Stimulated activated CD8-positive, alpha-beta memory T cell treated with anti-CD3 and anti-CD28 coated beads, Interleukin-2, amount 100 ng/mL, for 1 hour (primary cell): ENCODE measurements at places on chromosomes 4 and X.

- DNase-seq: no peak
Observed at GRCh38 chr4:169260217-169260866, 10.4 kb downstream of the SH3RF1 start.

DNA sequence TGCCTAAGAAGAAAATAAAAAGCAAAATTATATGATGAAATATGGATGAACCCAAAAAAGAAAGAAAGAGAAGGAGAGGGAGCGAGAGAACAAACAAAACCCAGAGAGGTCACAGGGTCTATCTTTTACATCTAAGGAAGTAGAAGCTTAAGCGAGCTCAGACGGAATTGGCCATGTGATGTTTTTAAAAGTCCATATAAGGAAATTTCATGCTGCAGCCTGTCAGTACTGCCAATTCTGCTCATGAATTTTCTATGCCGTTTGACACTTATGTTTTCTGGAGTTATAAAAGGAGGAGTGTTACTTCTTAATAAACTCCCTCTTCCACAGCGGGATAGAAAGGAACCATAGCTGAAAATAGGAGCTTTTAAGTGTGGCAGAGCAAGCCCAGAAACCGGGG, 32.9 kb upstream of the DCX start:
- DNase-seq: no peak

GRCh38 chr4:20844311-20844710, 144.1 kb downstream of the PACRGL start:
- no peak for DNase-seq

GRCh38 chrX:86829786-86830185, 681.5 kb downstream of the DACH2 start:
- DNase-seq: no peak

DNA sequence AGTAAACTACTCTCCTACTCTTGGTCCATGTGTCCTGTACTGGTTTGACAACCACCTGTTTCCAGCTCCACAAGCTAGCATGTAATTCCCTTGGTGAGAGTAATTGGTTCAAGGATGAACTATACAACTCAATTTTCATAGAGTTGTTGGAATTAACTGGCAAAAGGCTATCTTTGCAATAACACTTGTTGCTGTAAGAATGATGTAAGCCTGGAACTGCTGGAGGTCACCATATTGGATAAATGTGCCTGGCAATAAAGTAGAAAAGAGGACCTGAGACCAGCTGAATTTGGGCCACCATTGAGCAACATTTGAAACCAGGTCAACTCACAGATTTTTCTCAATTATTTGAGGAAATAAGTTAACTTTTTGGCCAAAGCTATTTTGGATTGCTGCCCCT, 175.5 kb downstream of the CAMK2D start:
- DNase-seq: no peak

- DNase-seq: no peak
Observed at GRCh38 chr4:83074086-83074704, 39.2 kb downstream of the COPS4 start.

DNA sequence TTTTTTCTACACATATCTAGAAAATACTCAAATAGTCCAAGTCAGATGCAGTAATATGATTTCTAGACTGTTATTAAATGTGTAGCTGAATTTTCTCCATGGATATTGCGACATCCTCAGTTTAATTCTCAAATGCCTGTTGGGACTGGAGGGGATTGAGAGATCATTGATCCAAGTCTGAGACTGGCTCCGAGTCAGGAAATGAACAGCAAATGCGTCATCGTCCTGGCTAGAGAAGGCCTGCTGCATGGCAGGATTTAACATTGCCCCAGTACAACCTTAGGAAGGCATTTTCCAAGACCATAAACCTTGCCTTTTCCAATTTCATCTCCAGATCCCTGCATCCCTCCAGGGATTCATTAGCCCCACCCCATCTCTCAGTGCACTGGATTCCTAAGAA, 56.6 kb upstream of the SLC6A14 start:
- no peak for DNase-seq

- DNase-seq: peak; percentile 22
Observed at GRCh38 chrX:16123222-16123786, at the start of gene GRPR. Gene GRPR (plus strand): TSS chrX:16123565. CDS start chrX:16123954, 389 bp downstream.

- no peak for DNase-seq
Observed at GRCh38 chr4:119093042-119093827, 42.4 kb upstream of the MYOZ2 start.

DNA sequence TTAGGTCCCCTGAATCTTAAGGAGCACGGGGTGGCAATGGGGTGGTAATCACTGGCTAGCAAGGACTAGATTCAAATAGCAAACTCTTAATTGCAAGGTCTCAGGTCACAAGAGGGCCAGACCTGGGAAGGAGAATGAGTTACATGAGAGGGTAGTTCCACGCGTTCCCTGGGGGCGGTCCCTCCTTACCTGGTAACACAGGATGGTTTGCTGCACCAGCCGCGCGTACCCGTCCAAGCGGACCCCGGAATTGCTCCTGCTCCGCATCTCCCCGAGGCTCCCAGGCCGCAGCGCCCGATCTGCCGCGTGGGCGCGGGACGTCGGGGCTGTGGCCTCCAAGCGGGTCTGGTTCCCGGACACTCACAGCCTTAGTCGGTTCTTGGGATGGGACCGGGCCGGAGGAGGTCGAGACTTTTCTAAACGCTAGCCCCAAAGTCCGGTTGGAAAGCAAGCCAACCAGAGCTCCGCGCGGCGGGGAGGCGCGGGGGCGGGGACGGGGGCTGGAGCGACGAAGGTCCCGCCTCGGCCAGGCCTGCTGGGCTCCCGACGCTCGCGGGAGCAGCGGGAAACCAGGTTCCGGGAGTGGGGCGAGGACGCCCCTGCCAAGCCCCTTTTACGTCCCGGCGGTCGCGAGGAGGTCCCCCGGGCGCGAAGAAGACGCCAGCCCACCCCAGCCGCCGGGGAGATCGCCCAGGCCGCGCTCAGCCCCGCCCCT, at the start of gene PHKA2:
PHKA2 (minus strand) TSS at position 449 of the 715 bp plus-strand sequence; CDS start at position 267, 182 bp downstream.
- peak; percentile 0 for DNase-seq

DNA sequence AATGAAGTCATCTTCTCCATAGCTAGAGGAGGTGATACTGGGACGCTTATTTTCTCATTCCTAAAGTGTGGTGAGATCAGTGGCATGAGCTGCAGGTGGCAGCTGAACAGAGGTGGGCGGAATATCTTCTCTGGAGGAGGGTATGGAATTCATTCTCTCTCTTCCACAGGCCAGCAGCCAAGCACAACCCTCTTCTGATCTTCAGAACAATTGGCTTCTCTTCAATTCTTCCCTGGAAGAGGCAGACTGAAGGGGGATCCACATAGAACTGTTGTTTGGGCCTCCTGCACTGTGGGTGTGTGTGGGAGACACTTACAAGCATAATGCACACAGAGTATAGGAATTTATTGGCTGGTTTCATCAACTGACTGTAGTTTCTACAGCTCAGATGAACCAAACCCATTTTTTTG, 180.4 kb upstream of the RASGEF1B start:
- DNase-seq: no peak

DNA sequence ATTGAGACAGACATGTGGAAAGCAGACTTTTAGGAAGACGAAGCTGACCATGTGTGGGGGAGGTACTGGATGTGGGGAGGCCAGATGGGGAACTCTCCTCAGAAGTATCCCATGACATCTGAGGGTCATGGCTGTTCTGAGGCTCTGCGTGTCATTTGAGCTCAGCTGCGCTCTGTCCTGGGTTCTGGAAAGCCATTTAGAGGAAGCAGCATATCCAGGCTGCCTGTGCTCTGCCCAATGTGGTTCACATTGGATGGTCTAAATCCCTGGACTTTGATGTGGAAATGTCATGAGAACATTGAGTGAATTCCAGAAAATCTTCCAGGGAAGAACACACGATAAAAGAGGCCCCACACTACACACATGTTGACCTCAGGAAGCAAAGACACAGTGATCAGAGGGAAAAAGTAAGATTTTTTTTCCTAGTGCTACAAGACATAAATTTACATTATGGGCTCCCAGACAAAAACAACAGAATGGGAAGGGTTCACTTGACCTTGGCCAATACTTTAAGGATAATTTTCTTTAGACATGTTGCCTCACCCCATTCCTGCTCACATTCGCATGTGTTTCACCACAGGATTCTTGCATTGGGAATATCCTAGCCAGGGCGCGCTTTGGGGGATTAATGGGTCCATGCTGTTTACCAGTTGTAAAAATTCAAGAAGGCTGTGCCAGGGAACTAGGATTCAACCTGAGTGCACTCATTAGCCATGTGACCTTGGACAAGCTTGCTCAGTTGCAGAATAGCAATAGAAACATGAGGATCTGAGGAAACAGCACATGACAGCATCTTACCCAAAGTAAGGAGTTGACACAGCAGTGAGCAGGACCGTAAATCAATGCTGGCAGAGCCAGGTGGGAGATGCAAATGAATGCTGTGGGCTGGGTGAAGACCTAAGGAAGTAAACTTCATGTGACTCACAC, 73.2 kb upstream of the C1QTNF7 start:
- no peak for DNase-seq

GRCh38 chr4:145525291-145525740, 43.7 kb downstream of the SMAD1 start:
- DNase-seq: no peak

- DNase-seq: no peak
Observed at GRCh38 chrX:149611623-149612175, 16.6 kb upstream of the HSFX2 start.

GRCh38 chr4:1018147-1019020, 7.0 kb downstream of the FGFRL1 start:
- no peak for DNase-seq

- DNase-seq: no peak
Observed at GRCh38 chr4:109708990-109709389, 5.7 kb upstream of the CASP6 start.

- no peak for DNase-seq
Observed at GRCh38 chr4:114684462-114684861, 85.9 kb downstream of the UGT8 start.

GRCh38 chrX:69615779-69616456, at the start of gene EDA:
Gene EDA (plus strand): TSS chrX:69616113.
- DNase-seq: peak; percentile 17

DNA sequence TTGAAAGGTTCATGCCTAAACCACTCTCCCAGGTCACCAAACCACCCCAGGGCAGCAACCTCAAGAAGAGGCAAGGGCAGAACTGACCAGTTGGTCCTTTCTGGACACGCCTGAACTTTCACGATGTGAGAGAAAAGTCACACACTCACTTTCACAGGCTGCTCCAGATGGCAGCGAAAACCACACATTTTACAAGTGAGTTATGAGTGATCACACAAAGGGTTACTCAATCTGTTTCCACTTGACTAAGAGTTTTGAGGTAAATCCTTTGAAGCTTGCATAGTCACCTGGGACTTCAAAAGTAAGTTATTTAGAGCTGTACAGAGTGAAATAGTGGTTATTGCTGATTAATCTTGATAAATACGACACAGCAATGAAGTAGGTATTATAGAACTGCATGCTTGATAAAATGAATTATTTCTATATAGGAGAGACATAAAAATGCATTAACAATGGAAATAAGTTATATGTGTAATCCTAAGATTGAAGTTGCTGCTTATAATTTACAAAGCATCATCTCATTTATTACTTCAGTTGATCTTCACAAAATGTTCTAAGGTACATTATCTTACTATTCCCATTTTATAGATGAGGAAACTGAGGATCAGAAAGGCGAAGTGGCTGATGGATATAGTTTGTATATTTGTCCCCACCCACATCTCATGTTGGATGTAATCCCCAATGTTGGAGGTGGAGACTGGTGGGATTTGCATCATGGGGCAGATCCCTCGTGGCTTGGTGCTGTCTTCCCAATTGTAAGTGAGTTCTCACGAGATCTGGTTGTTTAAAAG, 103.0 kb upstream of the KLF3 start:
- no peak for DNase-seq

- DNase-seq: no peak
Observed at GRCh38 chr4:1156069-1156468, 16.3 kb downstream of the SPON2 start.

DNA sequence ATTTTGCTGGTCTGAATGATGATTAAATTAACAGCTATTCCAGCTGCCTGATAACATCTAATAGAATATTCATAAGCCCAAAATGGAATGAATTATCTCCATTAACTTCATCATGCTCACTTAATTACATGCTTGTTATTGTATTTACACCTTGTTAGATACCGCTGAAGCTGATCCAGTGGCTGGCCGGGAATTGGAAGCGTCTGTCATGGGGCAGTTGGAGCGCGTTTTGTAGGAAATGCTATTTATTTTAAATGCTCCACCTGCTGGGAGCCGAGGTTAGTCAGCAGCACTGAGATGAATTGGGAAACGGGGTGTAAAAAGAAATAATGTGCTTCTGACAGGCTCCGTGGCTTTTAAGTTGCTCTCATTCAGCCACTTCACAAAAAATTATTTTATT, 25.2 kb downstream of the ARX start:
- DNase-seq: no peak

DNA sequence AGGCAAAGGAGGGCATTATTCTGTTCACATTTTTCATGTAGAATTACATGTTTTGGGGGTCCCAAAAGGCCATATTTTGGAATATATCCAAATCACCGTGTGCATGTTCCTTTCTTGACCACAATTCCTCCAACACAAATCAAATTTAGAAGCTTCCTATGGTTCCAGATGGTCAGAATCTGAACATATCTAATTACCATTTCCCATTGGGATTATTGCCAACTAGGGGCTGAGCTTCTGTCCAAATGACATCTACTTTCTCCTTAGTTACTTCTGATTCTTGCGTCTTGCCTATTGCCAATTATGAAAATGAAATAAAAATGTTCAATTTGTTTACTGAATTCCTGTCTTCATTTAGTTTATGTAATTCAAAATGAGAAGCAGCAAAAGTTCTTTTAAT, 163.7 kb downstream of the CPE start:
- DNase-seq: no peak

GRCh38 chrX:9909254-9909653, 57.9 kb upstream of the CLDN34 start:
- DNase-seq: no peak

DNA sequence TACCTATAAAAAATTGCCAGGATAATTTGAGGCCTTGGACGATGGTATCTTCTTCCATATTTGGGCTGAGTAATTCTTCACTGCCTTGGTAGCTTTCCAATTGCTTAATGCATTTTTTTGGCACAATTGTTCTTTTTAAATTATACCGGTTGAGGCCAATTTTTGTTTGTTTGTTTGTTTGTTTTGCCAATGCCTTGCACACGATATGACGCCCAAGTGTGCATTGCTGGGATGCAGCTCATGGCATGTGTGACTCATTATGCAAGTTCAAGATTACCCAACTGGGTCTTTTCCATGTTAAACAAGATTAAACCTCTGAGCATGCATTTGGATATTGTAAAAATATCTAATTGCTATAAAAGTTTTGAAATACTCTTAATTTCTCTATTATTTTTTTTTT, 71.1 kb upstream of the KCNIP4 start:
- DNase-seq: no peak

DNA sequence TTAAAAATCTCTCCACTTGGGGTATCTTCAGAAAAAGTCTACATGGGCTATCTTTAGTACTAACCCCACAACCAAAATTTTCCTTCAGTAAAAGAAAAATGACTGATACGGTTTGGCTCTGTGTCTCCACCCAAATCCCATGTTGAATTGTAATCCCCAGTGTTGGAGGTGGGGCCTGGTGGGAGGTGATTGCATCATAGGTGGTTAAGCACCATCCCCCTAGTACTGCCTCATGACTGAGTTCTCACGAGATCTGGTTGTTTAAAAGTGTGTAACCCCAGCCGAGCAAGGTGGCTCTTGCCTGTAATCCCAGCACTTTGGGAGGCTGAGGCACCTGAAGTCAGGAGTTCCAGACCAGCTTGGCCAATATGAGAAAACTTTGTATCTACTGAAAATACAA, 66.8 kb downstream of the USP46 start:
- DNase-seq: no peak

GRCh38 chrX:1500701-1501624, 36.0 kb downstream of the P2RY8 start:
- DNase-seq: no peak
